NCI-H2107 (cell line): ENCODE measurements at places on chromosomes 3 and 15.

DNA sequence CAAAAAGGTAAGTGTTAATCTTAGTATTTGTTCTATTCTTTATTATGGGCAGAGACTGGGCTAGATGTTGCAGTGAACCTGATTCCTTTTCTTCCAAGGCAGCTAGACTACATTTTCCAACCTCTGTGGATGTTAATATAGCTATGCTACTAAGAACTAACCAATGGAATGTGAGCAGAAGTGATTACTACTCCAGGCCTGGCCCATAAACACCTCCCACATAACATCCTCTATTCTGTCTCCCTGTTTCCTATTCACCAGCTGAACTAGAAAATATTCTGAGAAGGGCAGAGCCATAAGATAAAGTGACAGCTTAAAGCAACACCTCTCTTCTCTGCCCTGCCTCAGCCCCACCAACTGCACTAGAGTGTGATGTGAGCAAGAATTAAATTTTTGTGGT lies 29.4 kb downstream of the CD200R1L start:
- no peak for DNase-seq

- no peak for DNase-seq
Observed at GRCh38 chr3:163547014-163547685, 1531.1 kb downstream of the SI start.

- no peak for DNase-seq
Observed at GRCh38 chr3:42440924-42441323, 30.5 kb upstream of the LYZL4 start.

DNA sequence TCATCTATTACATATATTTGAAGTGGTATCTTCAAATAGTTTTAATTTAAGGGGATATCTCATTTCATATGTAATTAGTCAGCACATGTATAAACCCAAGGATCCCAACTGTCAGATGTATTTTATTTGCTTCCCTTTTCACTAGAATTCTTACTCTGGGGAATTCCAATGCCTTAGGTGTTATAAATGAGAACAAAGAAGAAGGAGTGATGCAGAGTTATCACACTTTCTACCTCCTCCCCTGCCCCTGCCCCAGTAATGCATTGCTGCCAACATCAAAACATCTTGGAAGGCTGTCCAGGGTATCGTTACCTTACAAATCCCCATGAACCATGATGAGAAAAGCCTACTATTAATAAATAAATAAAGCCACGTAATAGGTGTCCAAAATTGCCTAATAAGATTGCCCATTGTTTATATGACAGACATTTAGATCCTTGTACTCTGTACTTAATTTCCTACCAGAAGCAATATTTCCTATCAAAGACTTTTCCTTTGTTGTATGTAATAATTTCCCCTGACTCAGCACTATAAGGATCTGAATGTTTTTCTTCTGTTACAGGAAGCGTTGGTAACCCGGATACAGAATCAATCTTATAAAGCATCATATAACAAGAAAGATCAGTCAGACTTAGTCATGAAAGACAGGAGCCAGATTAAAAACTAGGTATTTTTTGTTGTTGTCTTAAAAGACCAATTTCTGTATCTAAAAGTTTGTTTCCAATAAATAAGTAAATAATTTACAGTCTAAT lies 38.8 kb downstream of the CBLB start:
- no peak for DNase-seq

DNA sequence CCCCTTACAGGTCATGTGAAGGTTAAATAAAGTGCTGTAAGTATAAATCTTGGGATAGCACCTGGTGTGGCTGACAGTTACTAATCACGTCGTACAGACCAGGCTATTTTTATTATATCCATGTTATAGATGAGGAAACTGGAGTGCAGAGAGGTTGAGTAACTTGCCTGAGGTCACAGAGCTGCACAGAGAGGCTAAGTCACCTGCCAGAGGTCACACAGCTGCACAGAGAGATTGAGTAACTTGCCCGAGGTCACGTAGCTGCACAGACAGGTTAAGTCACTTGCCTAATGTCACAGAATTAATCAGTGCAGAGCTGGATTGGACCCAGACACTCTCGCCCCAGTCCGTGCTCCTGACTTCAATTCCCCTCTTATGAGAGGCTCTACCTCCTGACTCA lies 171.5 kb downstream of the NUP210 start:
- DNase-seq = no peak

GRCh38 chr3:81302045-81302444 lies 459.4 kb downstream of the GBE1 start:
- DNase-seq = no peak

GRCh38 chr15:58551084-58551763 lies 119.4 kb downstream of the LIPC start:
- DNase-seq = no peak

GRCh38 chr3:71724584-71725270 lies 475 bp downstream of the EIF4E3 start:
- DNase-seq = no peak
